ENCODE measurements at places on chromosomes 12 and 14.

GRCh38 chr14:66369157-66369697 lies 116.9 kb upstream of the CCDC196 start:
- DNase-seq = no peak

GRCh38 chr12:19869413-19869812 lies 430.1 kb downstream of the AEBP2 start:
- DNase-seq = no peak

GRCh38 chr14:31530136-31530535 lies 31.1 kb upstream of the NUBPL start:
- no peak for DNase-seq

- no peak for DNase-seq
These were observed 7.4 kb downstream of the PAPOLA start for GRCh38 chr14:96509457-96510090.

- DNase-seq = peak; percentile 22
These were observed 394.2 kb downstream of the DPF3 start for GRCh38 chr14:72499746-72500145.

- DNase-seq = no peak
These were observed 161.6 kb downstream of the CACNA1C start for GRCh38 chr12:2214411-2214810.

- no peak for DNase-seq
These were observed 31.3 kb downstream of the FBXO34 start for GRCh38 chr14:55302367-55303124.

DNA sequence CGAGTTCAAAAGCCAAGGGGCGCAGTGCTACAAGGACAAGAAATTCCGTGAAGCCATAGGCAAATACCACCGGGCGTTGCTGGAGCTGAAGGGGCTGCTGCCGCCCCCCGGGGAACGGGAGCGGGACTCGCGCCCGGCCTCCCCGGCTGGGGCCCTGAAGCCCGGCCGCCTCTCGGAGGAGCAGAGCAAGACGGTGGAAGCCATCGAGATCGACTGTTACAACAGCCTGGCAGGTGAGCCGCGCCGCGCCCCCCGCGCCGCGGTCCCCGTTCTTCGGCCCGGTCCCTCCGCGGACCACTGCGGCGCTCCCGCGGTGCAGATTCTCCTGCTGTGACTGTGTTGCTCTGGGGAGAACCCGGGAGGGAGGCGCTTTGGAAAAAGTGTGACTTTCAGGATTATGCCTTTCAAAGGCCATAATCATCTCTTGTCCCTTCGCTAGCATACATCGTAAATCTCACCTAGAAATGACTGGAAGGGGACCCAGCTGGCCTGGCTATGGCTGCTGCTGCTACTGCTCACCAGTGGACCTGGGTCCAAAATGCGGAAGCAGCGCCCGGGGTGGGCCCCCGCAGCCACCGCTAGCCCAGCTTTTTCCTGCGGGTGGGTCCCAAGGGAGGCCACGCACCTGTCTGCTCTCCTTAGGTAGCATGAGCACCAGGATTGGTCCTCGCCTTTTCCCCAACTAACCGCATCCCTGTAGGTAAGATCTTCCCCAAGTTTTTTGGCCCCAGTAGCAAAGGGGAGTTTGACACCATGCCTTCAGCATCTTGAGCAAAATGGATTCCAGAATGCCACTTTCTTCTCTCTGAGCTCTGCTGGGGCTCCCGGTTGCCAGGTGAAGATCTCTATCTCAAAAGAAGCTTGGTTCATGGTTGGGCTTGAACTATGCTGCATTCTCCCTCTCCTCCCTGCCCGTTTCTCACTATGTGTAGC lies 853 bp downstream of the TTC9 start:
- peak; percentile 57 for DNase-seq

DNA sequence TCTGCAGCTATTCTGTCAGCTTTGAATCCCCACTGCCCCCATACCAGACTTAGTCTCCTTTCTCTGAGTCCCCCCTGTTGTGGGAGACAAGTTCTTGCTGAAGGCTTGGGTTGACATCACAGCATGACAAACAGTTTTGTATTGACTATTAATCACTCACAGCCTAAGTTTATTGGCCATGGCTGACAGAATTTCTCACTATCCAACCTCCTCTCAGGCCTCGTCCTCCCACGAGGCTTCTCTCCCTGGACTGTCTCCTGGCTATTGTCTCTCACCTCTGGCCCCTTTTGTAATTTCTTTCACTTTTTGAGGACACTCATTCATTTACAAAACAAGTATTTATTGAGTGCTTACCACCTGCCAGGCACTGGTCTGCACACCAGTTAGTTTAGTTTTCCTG lies 35.2 kb upstream of the DCD start:
- no peak for DNase-seq

- no peak for DNase-seq
These were observed 108.6 kb downstream of the SAMD4A start for GRCh38 chr14:54675236-54676128.

GRCh38 chr12:13144266-13144828 lies 40.9 kb upstream of the GSG1 start:
- no peak for DNase-seq

DNA sequence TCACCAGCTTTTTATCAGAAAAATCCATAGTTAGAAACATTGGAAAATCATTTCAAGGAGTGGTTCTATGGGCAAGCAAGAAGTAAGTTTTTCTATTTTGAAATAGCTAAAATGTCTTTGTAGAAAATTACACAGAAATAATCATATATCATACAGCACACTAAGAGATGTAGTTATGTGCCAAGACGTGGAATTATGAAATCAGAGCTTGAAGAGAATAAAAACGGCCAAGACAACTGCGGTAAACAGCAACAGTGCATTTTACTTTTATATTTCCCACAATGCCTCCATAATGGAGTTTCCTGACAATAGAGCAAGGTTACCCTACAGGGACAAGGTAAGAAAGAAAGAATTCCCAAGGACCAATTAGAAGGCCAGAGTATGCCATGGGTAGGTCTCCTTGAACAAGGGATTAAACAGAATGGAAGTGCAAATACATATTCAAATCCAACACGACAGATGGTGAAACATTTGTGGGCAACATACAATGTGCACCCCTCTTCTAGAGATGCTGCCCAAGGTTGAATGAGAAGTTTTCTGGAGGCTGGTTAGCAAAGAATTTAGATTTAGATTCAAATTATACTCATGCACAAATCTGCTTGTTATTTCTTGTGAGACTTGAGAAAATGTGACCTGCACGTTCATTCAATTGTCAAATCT lies 76.1 kb upstream of the BTG1 start:
- DNase-seq = no peak

DNA sequence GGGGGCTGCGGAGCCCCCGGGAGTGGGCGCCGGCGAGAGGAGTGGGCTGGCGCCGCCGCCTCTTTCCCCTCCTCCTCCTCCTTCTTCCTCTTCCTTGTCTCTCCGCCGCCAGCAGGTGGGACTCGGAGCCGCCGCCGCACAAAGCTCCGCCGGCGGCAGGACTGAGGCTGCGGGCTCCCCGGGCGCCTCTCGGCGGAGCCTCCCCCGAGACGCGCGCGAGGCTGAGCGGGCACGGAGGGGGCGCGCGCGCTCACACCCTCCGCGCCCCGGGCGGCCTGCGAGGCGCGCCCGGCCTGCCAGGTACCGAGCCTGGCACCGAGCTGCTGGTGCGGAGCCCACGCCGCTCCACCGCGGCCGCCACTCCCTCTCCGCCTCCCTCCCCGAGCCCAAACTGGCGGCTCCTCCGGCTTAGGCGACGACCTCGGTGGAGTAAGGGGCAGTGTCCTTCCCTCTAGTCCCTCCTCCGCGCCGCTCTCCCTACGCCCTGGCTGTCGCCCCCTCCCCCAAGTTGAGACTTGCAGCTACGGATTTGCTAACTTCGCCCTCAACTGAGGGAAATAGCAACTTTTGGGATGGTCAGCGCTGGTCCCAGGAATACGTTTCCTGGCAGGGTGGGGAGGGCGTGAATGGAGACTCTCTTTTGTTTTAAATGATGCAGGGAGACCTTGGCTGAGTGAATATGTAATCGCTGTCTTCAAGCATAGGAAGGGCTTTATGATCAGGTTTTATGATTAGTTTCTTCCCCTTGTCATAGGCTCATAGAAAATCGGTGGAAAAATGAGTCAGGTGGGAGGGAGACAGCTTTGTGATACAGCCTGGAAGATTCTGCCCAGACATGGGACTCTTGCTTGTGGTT lies 199.5 kb upstream of the CAND1 start:
- peak; percentile 88 for DNase-seq

DNA sequence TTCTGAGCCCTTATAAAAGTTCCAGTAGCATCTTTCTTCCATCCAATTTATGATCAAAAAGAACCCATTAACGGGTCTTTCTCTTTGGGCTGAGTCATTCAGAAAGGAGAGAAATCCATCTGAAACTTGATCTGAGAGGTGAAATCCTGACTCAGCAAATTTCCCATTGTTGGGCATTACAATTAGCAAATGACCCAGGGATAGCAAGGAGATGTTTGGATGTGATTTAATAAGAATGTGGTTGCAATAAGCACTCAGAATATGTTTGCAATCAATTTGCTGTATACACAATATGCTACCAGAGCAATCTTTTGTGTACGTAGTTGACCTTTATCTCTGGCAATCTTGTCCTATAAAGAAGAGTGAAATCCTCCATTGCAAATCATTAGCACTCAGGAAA lies 122.7 kb downstream of the CCDC60 start:
- DNase-seq = no peak

DNA sequence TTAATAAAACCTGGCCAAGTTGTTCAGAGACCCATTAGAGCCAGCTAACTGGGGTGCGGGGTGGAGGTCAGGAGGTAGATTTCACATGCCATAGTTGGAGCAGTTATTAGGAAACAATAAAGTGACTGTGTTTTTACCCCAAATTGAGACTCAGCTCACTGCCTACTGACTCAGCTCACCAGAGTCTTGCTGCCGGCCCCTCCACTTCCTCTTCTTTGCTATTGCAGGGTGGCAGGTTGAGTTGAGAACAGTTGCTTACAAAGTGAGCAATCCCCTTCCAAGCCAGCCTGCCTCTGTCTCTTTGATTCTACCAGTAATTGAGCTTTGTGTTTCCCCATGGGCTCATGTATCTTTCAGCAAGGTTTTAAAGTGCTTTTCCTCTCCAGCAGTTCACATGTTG lies 12.9 kb downstream of the ST8SIA1 start:
- peak; percentile 75 for DNase-seq

- no peak for DNase-seq
These were observed 21.3 kb downstream of the GPRC5A start for GRCh38 chr12:12912711-12913110.

GRCh38 chr14:68307790-68308168 lies 485.1 kb downstream of the ZFP36L1 start:
- DNase-seq = no peak

- DNase-seq = no peak
These were observed 3.9 kb downstream of the GPHN start for GRCh38 chr14:66511849-66512248.

DNA sequence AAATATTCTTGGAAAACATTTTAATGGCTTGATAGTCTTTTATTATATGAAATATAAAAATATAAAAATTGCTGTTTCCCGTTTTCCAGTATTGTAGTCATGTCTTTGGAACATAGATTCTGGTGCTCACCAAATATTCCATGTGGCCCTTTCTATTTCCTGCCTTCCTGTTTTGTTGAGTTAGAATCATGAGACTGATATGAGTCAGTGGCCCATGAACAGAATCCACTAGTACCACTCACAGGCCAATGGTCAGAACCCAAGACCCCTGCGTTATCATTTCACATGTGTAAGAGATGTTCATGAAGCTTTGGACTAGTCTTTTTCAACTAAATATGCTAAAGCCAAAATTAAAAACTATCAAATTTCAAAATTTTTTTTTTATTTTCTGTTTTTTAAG lies 56.9 kb downstream of the BICD1 start:
- DNase-seq = no peak

DNA sequence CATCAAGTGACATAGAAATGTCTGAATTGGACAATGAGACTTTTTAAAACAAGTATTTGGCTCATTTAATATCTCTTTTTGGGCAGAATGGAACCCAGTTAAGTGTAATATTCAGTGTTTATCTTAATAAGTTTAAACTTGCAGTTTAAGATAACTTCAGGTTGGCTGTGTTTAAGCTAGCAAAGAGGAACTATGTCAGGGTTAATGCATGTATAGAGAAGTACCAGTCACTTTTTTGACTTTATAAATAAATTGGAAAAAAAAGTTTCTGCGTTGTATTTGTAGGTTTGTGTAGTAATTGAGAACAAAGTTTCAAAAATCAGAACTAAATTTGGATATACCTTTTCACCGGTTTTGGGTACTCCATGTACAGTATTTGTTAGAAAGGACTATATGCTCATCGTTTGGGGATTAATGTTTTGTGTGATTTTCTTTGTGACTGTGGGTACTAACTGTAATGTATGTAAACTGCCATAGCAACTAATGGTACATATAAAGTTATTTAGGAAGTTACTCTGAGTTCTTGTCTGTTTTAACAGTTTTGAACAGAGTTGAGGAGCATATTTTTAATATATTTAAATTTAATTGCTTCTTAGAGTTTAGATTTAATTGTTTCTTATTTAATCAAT lies 4.5 kb downstream of the HMGA2 start:
- no peak for DNase-seq

GRCh38 chr14:76810525-76810924 lies 2.2 kb downstream of the ANGEL1 start:
- no peak for DNase-seq

- no peak for DNase-seq
These were observed 80.8 kb downstream of the EMP1 start for GRCh38 chr12:13277293-13277692.

DNA sequence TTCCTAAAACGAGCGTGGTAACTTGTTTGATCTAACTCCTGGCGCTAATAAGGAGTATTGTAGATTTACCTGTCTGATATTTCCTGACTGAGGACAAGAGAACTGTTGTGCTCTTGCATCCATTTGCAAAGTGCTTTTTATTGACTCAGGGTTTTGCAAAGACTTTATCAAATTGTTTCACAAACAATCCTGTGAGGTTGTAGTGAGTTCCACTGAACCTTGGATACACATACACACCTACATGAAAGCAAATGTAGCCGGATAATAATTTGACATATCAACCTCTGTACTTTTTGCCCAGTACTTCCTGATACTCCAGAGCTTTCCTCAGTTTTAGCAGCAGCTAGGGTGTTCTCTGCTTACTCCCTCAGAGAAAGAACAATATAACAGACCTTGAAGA lies 6.7 kb upstream of the PTGER2 start:
- no peak for DNase-seq

- DNase-seq = no peak
These were observed at the start of gene MIA2 for GRCh38 chr14:39233680-39234326. TSS of gene MIA2 (plus strand) at chr14:39233915. CDS start at chr14:39234115, 200 bp downstream.

DNA sequence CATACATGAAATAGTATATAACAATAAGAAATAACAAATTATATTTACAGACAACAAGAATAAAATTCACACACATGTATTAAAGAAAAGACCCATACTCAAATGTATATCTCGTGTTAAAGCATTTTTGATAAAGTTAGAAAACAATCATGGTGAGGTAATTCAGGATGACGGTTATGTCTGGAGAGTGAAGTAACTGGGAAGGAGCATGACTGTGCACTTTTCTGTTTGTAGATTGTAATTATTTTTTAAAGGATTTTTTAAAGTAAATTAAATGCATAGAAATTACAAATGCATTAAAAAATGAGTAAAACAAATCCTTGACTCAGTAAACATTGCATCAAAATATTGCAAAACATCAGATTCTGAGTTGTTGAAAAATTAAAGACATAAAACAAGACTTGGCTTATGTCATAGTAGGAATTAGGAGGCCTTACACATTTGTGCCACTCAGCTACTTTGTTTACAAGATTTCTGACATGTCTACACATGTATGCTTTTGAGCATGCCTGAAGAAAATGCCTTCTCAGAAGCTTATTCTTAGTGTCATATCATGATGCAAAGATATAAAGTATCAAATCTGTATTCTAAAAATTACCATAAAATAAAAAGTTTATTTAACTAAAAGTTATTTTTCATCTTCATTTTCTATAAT lies 1325.1 kb downstream of the SLC16A7 start:
- no peak for DNase-seq
